ENCODE measurements at places on chromosomes 4 and X.

DNA sequence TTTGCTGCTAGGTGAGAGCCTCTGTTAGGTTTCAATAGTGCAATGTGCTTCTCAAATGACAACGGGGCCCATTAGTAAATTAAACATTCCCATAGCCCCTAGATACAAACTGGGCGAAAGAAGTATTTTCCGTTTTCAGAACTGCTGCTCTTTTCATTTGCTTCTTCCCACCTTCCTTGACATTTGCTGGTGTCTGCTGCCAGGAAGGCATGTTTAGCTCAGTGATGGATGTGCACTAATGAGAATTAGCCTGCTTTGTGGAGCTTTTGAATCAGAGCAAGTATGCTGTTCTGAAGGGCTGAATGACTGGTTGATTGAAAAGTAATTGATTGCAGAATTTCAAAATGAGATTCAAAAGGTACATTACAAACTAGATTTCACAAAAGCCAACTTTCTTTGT is 57.0 kb downstream of the SHROOM3 start:
- DNase-seq: no peak

DNA sequence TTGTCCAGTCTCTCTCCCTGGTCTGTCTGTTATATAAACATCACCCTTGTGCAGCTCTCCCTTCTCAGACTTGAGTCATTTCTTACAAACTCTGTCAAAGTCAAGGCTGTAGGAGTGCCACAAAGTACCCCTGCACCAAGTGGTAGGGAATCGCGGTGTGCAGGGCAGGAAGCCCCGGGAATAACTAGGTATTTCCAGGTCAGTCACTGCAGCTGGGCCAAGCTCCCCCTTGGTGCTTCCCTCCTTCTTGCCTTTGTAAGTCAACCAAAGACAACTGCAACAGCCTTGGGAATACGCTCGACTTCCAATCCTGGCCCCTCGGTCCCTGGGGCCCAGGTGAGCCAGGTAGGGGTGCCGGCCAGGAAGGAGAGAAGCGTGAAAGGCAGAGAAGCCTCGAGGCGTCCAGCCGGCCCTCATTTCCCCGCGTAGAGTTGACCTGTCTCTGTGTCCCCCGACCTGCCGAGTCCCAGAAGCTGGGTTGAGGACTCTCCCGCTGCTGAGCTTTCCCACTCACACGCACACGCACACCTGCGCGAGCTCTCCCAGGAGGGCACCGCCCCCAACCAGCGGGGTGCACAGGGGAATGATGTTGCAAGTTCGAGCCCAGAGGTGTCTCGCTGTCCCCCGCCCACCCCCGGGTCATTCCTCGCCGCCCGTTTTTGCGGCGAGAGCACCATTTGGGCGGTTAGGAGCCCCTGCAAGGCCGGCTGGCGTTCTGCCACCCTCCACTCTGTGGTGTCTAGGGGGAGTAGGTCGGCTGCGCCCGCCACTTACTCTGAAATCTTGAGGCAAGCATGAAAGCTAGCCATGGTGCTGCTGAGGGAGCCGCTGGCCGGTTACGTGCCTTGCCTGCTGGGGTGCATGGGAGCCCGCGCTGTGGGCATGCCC is 22.8 kb upstream of the KIAA1210 start:
- no peak for DNase-seq

- no peak for DNase-seq
Measured at GRCh38 chr4:182126096-182126495, 117.1 kb upstream of the TENM3 start.

- no peak for DNase-seq
Measured at GRCh38 chr4:187139141-187139540, 415.5 kb upstream of the FAT1 start.

DNA sequence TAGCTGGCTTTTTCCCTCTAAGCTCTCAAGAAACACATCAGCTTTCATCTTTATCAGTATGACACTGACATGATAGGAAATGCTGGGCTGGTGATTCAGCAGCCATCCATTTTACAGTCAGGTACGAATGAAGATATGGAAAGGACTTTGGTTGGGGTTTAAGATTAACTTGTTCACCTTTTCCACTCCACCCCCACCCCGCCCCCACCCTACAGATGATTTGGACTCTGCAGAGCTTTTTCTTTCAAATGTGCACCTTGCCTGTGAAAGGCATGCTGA is 132.6 kb downstream of the AKAP4 start:
- DNase-seq: no peak
